Ascending aorta (tissue), 2 donors: ENCODE measurements at places on chromosomes 7 and 10. TPM values are rescaled to one million over a fixed set of nuclear protein-coding genes. Genes with fewer than 3 reads are reported as not detected.

DNA sequence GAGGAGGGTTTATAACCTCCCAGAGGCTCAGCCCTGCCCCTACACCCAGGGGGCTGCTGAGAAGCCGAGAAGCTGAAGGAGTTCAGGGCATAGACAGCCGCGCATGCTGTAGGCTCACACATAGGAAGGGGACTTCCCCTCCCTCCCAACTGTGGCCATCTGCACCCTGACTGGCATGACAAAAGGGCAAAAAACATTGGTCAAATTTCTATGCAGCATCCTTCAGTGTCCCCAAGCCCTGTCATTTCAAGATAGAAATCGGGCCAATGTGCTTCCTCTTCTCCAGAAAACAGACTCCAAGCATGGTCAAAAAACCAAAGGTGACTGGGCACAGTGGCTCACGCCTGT lies 55.9 kb upstream of the MYL10 start:
- DNase-seq: no peak

GRCh38 chr7:7810380-7810779 lies 92.0 kb upstream of the RPA3 start:
- DNase-seq: no peak

The ARHGEF35 gene
- 0.75 TPM for total RNA-seq

- no peak for DNase-seq
These were observed 11.3 kb downstream of the INPP5A start for GRCh38 chr10:132548869-132549268.

The EGFR gene
- 33.8 TPM for total RNA-seq

The CDNF gene
- total RNA-seq: not detected

The NKX1-2 gene
- total RNA-seq: not detected

The CALN1 gene
- total RNA-seq: 1.2 TPM

DNA sequence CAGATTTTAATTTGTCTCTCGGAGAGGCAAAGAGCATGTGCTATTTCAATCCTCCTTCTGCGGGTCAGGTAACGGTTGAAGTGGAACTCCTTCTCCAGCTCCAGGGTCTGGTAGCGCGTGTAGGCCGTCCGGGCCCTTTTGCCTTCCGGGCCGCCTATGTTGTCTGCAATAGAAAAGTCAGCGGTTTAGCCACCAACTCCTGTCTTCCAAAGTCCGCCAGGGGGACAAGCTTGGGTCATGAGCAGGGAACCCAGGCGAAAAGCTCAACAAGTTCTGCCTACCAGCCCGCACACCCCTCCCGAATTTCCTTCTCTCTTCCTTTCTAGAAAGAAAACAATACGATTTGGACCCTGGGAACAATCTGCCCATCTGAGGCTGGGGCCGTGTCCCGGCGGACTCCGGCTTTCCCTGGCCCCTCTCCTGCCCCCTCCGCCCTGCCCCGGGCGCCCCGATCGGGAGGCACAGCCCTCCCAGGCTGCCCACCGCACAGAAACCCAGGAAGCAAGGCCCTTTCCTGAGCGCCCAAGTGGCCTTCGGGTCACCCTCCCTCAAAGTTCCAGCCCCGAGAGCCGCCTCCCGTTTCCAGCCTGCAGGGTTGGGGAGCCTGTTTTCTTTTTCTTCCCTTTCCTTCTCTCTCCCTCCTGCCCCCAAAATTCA lies 1.4 kb downstream of the HOXA5 start:
- no peak for DNase-seq

DNA sequence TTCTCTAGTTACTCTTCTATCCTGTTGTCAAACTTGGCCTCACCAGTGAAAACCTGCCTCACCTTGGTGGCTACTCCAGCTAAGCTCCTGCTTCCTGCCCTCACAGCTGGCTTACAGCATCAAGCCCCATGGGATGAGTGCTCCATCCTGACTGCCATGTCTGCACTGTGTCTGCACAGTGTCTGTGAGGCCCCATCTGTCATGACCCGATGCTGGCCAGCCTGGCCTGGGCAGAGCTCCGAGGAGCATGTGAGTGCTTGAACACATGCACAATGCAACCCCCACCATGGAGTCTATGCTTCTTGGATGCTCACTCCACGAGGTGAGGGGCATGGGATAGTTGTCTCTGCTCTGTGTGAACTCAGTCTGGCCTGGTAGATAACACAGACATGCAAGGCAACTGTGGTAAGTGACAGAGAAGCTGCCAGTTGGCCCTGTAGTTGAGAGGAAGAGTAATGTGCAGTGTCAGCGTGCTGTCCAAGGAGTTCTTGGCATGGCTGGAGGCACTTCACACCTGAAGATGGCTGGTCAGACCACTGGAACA lies 207.1 kb upstream of the ZNF32 start:
- no peak for DNase-seq

- DNase-seq: no peak
These were observed 20.6 kb upstream of the CDCA7L start for GRCh38 chr7:21966271-21966670.
